Aorta (tissue), 5 donors: ENCODE measurements at places on chromosomes 3 and 15.

- no peak for DNase-seq
These were observed 22.7 kb downstream of the PSMD6 start for GRCh38 chr3:64000453-64001055.

DNA sequence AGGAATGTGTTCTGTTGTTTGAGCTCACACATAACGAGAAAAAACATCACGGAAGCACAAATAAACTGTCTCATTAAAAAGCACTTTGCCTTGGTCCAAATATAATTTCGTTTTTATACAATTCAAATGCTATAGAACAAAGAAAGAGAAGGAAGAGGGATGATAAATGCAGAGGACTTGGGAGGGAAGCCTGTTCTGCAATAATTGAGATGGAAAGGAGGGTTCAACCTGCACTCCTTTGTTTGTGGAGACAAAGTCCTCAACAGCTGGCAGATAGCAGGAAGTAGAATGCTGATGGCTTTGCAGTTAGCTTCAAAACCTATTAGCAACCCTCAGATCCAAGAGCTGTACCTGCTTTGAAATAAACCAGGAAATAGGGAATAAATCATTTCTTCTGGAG is 1010.8 kb downstream of the FHIT start:
- no peak for DNase-seq

- no peak for DNase-seq
These were observed 557.0 kb upstream of the SGO1 start for GRCh38 chr3:20742903-20743552.

DNA sequence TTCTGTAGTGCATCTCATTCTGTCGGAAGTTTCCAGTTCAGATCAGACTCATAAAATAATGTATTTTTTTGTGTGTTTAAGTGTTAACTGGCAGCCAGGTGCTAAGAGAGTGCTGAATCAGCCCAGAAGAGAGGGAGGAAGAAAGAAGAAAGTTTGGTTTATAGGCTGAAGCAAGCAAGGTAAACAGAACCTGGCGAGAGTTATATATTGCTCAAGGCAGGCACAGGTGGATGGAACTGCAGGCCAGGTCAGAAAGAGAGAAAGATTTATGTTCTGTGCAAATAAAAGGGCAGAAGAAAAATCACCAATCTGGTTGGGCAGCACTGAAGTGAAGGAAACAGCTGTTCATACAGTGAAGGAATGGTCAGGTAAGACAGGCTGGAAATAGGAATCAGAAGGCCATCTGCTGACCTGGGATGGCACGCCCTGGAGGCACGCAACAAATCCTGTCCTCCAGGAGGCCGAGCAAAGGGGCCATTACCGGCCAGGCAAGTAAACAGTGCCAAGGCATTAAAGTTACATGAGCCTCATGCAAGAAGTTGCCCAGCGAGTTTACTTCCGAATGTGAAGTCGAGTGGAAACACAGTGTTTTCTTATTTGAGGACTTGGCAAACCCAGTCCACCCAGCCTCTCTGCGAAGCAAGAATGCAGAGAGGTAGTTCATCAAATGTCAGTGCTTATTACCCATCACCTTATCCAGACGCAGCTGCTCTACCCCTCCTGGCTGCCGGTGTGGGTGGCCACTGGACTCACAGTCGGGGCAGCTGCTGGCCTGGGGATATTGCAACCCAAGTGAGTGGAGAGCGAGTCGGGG is 309.8 kb downstream of the VPS13C start:
- no peak for DNase-seq

DNA sequence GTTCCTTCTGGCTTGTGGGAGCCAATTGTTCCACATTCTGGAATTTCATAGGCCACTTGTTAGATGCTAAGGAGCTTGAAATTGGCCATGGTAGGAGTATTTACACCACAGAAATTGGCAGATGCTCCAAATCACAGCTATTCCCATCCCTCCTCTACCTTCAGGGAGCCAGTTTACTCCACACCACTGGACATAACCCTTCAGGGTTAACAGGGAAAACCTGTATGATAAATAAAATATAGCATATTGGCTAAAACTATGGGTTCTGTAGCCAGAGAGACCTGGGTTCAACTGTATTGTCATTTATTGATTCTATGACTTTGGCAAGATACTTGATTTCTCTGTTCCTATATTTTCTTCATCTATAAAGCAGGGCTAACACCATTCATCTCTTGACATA is 384.2 kb upstream of the PROK2 start:
- no peak for DNase-seq
